Stomach (tissue), 19 donors: ENCODE measurements at places on chromosomes 5 and 9. TPM values are rescaled to one million over a fixed set of nuclear protein-coding genes. Genes with fewer than 3 reads are reported as not detected.

Gene SLC36A3
- not detected for total RNA-seq

Gene MAPKAP1
- total RNA-seq: 32.7 TPM

DNA sequence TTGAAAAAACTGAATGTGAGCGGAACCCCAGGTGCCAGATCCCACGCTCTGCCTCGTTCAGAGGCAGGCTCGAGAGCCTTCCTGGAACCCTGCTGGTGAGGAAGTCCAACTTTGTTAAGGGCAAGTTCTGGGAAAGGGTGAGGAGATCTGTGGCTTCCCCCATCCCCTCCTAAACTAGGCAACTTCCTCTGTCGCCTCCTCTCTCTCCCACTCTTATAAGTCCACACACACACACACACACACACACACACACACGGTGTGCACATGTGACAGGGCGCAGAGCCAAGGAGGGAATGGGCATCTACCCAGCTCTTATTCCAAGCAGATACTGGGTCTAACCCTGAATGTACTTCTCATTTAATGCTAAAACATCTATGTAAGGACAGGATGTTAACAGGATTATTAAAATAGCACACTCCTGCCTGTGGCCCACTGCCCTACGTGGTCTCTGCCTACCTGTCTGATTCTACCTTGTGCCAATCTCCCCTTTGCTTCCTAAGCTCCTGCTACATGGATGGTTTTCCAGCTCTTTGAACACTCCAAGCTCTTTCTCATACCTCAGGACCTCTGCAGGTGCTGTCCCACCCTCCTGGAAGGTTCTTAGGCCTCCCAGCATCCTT, 72.4 kb upstream of the FBXW11 start:
- DNase-seq: peak; percentile 54

- no peak for DNase-seq
Observed at GRCh38 chr5:135154197-135154596, 120.2 kb upstream of the PITX1 start.

GRCh38 chr5:84260939-84261338, 123.7 kb downstream of the EDIL3 start:
- DNase-seq: no peak

DNA sequence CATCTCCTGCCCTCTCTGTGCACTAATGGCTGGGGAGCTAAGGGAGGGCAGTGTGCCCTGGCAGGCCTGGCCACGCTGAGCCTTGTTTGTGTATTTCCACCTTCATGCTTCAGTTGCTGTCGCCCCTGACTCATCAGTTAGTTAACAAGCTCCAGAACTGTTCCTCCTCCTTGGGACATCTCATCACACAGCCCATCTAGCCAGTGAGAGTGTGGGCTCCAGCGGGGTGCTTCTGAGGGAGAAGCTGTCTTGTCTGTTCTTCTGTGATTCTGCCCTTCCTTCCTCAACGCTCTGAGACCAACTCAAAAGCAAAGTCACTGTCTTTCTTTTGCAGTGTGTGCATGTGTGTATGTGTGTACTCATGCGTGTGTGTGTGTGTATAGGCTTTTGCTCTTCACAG, 58.3 kb upstream of the CPEB4 start:
- DNase-seq: no peak

DNA sequence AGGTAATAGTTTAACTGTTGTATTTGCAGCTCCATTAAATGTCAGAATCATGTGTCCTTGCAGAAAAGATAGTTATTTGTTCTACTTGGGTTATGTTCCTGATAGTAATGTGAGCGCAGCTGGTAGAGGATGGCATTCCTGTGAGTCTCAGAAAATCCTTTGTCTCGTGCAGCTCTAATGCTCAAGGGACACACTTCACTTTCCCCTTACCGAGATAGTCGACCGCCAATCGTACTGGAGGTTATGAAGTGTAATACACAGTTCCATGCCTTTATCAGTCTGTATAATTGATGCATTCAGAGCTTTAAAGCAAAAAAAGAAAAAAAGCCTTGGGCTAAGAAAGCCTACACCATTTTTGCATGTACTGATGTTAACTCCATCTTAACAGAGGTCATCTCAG, 60.2 kb upstream of the SRP19 start:
- DNase-seq: no peak

Gene SKIC3
- total RNA-seq: 25.2 TPM

DNA sequence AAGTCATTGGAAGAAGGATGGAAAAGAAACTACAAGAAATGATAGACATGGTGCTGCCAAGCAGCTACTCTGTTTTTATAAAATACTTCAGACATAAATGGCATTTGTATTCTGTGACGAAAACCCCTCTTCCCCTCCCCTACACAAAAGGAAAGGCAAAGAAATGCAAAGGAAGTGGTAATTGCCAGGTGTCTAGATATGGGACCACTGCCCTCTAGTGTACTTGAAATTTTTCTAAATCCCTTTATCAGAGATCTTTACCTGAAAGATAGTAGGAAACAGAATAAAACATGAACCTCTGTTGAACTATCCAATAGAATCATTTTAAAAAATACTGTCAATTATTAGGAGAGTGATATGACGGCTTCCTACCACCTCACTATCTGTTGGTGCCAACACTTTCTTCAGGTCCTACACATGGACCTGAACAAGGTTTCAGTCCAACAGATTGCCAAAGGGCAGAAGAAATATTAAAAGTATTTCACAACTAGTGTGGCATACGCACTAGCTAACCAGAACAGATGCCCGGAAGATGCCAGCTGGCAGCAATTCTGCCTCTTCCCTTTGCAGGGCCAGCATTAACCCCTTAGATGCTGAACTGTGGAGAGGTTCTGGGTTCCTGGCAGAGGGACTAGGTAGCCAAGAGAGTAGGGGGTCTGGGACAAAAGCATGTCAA, 104.1 kb downstream of the TSSK1B start:
- DNase-seq: peak; percentile 70

Gene HEMGN
- total RNA-seq: not detected

- peak; percentile 40 for DNase-seq
Observed at GRCh38 chr5:138489683-138490061, 24.4 kb downstream of the EGR1 start.

- no peak for DNase-seq
Observed at GRCh38 chr9:137757613-137758029, 120.0 kb upstream of the CACNA1B start.

Gene CNTFR
- total RNA-seq: 3.5 TPM

Gene GLDC
- total RNA-seq: not detected
